ENCODE measurements at places on chromosomes 13 and 19.

GRCh38 chr19:47102346-47103060 is 11.1 kb downstream of the ZC3H4 start:
- DNase-seq, result no peak

- DNase-seq, result no peak
Measured at GRCh38 chr13:52652980-52653303, 306 bp downstream of the SUGT1 start.

DNA sequence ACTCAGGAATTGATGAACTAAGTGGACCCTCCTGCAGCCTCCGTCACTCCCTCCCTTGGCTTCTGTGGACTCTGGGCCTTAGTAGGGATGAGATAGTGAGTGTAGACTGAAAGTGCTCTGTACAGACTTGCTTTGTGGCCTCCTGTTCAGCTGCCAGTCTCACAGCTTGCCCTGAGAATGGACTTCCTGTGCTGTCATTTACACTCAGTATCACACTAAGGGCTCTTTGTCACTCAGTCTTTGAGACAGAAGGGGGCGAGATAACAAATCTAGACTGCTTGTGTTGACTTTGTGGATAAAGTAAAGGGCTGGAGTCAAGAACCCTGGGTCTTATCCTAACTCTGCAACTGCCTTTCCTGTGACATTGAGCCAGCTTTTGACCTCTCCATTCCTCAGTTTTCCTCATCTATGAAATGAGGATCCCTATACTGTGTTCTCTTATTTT is 21.0 kb upstream of the SPRY2 start:
- DNase-seq, result no peak

- no peak for DNase-seq
Measured at GRCh38 chr19:41694196-41694595, 6.1 kb upstream of the CEACAM7 start.

DNA sequence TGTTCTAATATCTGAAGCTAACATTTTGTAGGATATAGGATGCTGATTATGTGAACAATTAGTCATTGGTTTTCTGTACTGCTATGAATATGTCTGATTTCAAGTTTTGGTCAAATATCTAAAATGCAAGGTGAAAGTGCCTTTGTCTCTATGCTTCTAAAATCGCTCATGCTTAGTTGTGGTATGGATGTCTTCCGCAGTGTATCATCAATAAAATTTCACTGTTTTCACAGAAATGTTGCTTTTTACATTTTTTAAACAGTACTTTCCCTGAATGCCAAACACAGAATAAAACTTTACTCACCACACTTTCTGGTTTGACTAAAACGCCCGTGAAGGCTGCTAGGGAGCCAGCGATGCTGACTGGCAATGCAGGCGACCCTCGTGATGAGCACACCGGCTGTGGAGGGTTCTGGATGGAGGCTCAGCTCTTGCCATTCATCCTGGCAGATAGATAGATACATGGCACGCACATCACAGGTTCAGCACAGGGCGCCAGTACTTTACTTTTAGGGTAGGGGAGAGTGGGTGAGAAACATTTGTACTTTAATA is 40.1 kb downstream of the SLC7A9 start:
- DNase-seq, result no peak

DNA sequence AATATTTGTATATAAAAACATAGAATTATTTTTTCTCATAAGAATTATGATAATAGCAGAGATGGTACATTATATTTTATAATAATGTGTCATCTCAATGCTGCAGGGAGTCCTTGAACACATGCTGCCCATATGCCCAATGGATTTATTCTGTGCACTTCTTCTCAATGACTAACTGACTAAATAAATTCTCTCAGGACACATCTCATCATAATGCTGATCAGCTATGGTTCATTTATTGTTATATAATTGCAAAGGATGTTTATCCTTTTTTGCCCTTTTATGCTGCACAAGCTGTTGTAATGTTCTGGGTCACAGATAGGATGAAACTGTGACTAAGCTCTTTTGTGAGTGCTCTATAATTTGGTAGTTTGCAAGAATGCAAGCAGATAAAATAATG is 1273.3 kb upstream of the ATXN8OS start:
- no peak for DNase-seq

DNA sequence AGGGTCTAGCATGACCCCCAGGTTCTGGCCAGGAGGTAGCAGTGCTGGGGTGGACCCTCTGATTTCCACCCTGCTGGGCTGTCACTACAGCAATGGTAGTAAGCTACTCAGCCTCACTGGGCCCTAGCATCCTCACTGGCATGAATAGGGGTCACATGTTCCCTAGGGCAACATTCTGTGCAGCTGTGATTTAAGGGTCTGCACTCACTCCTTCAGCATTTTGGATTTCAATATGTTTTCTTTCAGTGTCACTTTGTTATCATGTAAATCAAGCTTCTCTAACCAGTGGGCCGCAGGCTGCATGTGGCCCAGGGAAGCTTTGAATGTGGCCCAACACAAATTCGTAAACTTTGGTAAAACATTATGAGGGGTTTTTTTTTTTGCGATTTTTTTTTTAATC is 57.8 kb downstream of the SPATA13 start:
- no peak for DNase-seq

DNA sequence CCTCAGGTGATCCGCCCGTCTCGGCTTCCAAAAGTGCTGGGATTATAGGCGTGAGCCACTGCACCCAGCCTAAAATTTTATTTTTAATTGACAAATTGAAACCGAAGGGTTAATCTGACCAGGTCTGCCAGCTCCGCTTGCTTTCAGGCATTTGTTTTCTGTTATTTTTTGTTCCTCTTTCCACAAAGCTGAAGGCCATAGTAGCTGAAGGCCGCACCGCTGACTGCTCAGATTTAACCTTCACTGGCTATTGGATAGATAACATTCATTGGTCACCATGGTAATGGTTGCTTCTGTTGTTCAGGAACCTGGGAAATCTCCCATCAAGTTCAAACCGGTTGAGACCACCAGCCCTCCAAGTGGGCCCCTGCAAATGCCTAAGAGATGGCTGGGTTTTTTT is 124.5 kb upstream of the USP29 start:
- no peak for DNase-seq

DNA sequence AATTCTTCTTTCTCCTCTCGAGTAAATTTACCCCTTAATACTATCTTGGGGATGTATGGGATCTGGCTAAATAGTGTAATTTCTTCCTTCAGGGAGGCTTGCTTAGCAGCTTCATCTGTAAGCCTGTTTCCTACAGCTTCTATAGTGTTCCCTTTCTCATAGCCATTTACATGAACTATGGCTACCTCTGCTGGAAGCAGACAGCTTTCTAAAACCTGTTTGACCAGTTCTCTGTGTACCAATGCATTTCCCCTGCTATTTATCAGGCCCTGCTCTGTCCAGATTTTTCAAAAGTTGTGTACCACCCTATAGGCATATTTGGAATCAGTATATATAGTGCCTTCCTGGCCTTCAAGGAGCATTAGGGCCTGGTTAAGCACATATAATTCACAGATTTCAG is 113.6 kb upstream of the PCDH9 start:
- no peak for DNase-seq

DNA sequence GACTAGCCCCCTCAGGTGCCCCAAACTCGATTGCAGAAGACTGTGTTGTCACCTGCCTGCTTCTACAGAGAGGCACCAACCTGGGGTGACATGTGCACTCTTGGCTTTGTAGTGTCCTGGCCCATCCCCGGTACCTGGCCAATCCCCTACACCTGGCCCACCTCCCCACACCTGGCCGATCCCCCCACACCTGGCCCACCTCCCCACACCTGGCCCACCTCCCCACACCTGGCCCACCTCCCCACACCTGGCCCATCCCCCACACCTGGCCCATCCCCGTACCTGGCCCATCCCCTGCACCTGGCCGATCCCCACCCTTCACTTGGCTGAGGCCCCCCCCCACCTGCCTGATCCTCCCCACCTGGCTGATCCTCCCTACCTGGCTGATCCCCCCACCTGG is 25.4 kb downstream of the ATP11A start:
- no peak for DNase-seq

DNA sequence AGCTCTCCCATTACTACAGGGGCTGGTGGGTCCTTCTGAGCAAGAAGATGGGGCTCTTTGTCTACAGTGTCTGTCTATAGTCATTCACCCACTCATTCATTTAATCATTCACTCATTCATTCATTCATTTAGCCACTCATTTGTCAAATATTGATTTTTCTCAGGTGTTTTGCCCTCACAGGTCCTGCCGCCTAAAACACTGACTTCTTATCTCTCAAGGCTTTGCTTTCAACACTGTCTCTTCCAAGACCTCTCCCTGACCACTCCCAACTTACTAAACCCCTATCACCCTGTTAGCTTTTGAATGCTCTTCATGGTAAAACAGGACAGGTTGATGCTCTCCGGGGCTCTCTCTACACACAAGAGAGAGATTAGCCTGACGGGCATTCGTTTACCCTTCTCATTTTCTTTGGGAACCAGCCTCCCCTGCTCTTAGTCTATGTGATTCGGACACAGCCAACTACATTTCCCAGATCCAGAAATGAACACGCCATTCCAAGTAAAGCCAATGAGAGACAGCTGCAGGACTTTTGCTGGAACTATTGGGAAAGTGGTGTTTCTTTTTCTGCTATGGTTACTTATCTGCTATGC is 22.7 kb downstream of the FAM187B start:
- no peak for DNase-seq

DNA sequence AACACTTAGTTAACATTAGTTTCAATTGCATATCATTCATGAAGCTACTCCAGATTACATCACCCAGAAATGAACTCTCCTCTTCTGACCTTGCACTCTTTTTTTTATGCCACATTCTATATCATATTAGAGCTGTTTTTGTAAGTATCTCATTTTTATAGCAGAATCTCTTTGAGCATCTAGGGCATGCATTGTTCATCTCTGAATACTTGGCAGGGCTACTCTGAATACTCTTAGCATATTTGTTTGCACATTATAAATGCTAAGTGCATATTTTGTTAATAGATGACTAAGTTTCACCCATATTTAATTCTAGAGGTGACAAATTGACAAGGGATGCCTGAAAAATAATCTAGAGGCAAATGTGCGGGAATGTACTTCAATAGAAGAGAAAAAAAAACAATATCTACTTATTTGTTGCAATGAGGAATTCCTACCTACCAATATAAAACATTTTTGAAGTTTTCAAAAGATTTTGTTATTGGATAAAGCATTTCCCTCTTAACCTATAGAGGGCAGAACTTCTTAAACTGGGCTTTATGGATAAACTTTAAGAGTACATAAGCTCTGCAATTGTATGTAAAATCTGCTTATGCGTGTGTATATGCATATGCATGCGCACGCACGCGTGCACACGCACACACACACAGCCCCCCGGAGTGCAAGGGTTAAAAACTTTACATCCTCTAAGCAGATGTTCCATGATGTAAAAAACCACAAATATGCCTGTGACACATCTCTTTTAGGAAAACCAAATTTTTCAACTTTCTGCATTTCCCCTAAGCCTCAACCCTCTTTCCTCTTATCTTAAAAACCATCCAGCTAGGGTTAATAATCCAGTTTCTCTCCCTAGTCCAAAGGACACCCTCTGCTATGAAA is 73.0 kb upstream of the OXGR1 start:
- no peak for DNase-seq

DNA sequence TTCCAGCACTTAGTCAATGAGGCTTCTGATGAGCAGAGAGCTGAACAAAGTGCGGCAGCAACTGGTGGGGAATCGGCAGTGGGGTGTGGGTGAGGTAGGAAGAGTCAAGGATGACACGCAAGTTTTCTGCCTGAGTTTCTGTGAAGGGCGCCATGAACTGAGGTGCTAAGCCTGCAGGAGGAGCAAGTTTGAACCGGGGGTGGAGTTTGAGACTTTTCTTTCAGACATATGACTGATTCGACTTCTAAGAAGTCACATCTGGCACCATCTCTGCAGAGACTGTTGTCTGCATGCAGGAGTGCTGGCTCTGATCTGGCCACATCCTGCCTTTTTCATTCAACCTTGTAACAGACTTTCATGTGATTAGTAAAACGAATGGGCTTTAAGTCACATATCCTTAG is 14.8 kb upstream of the GPI start:
- peak; percentile 73 for DNase-seq

- no peak for DNase-seq
Measured at GRCh38 chr19:48678201-48678600, 5.4 kb upstream of the NTN5 start.

GRCh38 chr13:76992548-76993001 is 694 bp downstream of the CLN5 start:
- DNase-seq, result no peak

- DNase-seq, result no peak
Measured at GRCh38 chr13:73025217-73026012, 33.4 kb upstream of the KLF5 start.

GRCh38 chr13:76029706-76030105 is 393.6 kb downstream of the LMO7 start:
- DNase-seq, result no peak

- no peak for DNase-seq
Measured at GRCh38 chr13:45132369-45133064, 12.2 kb downstream of the GTF2F2 start.

DNA sequence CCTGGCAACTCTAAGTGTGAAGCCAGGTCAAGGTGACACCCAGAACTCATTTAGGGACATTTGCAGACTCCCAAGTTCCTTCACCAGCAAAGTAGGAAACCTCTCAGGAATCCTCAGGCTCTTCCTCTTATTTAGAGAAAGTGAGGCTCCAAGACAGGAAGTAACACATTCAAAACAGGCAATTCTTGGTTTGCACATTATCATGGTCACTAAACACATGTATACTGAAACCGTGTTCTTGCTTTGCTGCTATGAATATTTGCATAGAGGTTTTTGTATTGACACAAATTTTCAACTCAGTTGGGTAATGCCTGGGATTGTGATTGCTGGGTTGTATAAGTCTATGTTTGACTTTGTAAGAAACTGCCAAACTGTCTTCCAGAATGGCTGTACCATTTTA is 13.2 kb upstream of the URI1 start:
- DNase-seq, result no peak

DNA sequence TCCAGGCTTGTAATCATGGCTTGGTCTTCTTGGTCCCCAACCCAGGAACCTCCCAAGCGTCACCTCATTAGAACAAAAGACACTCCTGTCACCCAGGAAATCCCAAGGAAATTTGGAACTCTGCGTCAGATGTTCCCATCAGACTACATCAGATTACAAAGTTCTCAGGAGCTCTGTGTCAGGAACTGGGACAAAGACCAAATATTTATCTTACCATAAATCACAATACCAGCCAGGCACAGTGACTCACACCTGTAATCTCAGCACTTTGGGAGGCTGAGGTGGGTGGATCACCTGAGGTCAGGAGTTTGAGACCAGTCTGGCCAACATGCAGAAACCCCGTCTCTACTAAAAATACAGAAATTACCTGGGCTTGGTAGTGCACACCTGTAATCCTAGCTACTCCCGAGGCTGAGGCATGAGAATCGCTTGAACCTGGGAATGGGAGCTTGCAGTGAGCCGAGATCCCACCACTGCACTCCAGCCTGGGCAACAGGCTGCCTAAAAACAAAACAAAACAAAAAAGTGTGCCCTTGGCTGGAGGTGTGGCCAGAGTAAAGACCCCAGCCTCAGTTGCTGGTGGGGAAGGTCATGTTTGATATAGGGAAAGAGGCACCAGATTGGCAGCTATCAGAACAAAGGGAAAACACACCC is 16.7 kb upstream of the CCDC124 start:
- DNase-seq, result no peak

- no peak for DNase-seq
Measured at GRCh38 chr19:32627714-32628270, 46.8 kb downstream of the PDCD5 start.

GRCh38 chr13:110454227-110454859 is 107.2 kb downstream of the RAB20 start:
- DNase-seq, result no peak

- no peak for DNase-seq
Measured at GRCh38 chr13:76808927-76809326, 77.3 kb downstream of the KCTD12 start.

- DNase-seq, result no peak
Measured at GRCh38 chr19:51505904-51506303, 4.3 kb upstream of the SIGLEC12 start.
